T-helper 17 cell (primary cell): ENCODE measurements at places on chromosomes 1 and 21.

DNA sequence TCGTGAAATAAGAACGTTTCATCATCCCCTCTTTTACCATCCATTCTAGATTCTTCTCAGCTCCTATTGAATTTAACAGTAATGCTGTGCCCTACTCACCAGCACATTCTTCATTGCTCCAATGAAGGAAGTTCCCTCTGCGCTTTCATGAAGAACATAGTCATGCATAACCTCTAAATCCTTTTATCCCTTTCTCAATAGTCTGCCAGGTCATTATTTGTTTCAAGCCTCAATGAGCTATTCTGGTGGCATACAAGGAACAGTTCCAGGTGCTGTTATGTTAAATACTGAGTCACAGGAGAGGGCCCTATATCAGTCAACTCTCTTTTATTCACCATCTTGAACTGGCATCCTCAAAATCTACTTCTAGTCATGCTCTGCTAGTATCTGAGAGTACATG is 381.0 kb downstream of the GPATCH2 start:
- DNase-seq: no peak

GRCh38 chr1:209268479-209268878 is 315.0 kb upstream of the CAMK1G start:
- DNase-seq: no peak

GRCh38 chr1:91912266-91912665 is 26.3 kb upstream of the TGFBR3 start:
- no peak for DNase-seq

GRCh38 chr1:11350265-11350664 is 77.3 kb downstream of the UBIAD1 start:
- DNase-seq: no peak

DNA sequence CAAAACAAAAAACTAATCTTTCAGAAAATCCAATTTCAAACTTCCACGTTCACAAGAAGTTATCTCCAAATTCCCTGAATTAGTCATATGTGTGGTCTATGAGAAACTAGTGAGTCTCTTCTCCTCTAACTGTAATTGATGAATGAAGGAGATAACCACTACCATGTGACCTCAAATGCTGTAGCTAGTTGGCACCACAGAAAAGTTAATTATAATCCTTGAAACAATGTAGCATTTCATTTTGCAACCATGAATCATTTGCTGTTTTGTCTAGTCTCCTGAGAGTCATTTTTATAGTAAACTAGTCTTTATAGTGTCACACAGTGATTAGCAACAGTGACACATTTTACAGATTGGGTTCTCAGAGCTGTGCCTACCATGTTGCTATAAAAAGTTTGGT is 287.5 kb downstream of the LRRIQ3 start:
- no peak for DNase-seq

DNA sequence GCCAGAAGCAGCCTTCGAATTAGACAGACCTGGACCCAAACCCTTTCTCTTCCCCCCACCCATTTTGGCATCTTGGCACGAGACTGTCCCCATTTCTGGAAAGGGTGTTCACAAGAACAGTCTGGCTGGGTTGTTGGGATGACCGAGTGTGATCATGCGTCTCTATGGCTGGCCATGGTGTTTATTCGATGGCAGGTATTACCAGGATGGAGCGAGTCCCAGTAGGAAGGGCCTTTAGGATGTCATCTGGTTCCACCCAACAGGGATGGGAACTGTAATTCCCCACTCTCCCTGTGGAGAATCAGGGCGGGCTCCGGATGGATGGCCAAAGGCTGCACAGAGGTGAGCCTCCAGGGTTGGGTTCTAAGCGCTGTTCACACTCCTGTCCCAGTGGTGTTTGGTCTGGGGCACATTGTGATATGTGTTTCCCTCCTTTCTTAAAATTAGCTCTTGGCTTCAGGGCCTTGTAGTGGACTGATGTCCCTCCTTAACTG is 33.4 kb upstream of the ATP5PO start:
- DNase-seq: no peak

GRCh38 chr1:187744665-187745064 is 915.9 kb downstream of the PLA2G4A start:
- no peak for DNase-seq

DNA sequence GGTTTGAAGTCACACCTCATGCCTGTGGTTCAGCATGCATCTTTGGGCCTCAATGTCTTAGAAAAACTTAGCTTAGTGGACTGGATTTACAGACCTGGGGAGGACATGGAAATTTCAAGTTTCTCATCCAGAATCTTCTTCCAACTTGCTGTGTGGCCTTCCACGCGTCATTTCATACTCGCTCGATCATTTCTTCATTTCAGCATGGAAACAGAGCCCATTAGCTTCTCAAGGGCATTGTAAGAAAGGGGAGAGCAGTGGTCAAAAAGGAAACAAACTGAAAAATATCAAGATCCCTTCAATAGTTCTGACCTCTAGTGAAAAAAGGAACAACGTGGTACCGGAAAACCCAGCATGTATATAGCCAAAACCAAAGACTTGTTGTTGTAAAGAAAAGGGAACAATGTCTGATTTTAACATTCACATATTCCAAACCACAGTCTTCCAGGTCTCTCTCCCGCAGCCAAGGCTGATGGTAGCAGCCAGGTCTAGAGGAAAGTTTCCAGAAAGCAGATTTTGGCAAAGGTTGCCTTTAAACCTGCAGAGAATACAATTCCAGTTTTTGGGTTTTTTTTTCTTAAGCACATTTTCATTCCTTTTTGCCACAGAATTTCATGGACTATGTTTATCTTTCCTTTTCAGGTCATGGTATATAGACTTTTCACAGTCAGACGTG is 97.0 kb upstream of the CDC42BPA start:
- no peak for DNase-seq

GRCh38 chr1:119448127-119448511 is 33.2 kb downstream of the HSD3B2 start:
- no peak for DNase-seq

DNA sequence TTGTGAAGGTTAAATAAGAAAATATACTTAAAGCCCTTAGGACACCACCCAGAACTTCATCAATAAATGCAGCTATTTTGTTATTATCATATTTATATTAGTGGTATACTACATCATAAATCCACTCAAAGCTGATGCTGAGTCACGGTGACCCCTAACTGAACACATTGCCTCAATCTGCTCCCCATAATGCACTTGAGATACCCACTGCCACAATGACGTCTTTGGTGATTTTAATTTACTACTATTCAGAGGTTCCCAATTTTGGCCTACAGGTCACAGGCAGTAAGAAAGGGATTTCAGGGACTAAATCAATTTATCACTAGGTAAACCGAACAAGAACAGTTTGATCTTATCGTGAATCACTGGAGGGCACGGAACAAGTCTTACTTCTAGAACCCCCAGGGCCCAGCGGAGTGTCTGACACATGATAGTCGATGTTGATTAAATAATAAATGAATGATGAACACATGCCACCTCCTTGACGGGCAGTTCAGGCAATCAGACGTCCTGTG is 493 bp upstream of the CHD1L start:
- DNase-seq: no peak
